Posterior vena cava (tissue), 2 donors: ENCODE measurements at places on chromosomes 2 and 18.

DNA sequence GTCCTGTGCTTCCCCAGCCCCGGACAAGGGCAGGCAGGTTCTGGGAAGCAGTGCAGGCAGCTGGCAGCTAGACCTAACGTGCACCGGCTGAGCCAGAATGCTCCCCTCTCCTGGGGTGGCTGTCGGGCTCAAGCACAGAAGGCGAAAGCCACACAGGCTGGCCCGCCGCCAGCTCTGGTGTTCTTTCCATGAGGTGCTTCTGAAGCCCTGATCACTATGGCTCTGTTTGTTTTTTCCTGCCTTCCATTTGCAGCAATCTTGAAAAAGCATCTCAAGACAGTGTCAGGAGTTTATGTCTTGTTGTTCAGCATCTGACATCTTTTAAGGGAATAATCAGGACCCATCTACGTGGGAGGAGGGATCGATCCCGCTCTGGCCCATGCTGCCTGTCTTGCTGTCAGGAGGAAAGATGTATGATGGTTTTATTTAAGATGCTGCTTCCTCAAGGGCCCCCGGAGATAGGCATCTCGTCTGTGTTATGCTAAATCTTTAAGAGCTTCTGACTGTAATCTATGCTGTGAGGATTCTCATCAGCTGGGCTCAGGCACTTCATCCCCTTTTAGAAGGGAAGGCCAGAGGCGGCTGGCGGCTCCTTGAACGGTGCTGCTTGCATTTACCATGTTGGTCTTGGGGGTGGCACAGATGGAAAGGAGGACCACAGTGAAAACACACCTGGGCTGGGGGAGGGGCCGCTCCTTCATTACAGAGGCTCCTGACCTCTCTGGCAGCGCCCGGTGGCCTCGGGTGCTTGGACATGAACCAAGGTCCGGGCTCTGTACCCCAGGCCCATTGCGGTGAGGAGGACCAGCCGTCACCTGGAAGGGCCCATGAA lies 118.5 kb upstream of the HDAC4 start:
- DNase-seq = peak; percentile 75

- DNase-seq = no peak
Observed at GRCh38 chr2:108165729-108166128, 74.0 kb upstream of the SULT1C3 start.

DNA sequence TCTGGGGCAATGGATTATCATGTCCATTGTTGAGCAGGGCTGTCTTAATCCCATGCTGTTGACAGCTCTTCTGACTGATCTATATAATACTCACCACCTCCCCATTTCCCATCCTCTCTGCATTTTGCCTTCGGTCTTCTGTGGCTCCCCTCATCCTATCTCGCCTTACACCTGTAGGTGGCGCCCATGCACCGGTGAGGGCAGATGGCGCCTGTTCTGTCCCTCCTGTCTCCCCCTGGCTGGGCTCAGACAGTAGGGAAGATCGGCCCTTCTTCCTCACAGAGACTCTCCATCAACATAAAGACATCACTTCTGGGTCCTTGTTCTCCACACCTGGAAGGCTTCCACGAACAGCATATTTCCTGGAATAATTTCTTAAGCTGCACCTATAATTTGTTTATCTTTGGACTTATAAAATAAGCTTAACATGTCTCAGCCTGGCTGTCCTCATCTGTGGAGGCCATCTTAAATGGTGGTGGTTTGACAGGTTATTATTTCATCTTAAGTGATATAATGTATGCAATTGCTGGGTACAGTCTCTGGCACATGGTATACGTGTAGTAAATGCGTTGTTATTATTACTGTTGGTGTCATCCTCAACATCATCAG lies 10.9 kb upstream of the CDH20 start:
- peak; percentile 84 for DNase-seq

GRCh38 chr2:146324951-146325350 lies 1519.9 kb upstream of the ACVR2A start:
- no peak for DNase-seq

DNA sequence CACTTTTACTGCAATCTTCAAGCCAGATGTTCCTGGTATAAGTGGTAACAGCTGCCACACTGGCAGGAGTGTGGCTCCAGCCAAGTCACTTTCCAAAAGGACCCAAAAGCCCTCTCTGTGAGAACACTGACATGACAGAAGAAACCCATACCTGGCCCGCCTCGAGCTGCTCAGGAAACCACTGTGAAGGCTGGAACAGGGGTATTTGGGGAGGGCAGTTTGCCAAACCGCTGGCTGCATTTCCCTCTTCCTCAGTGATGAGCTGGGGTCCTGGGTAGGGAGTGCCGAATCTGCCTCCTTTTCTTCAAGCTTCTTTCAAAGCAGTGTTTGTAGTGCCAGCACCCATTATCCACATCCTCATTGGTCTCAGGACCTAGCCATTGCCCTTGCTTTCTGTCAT lies 10.3 kb upstream of the OSR1 start:
- no peak for DNase-seq

- DNase-seq = no peak
Observed at GRCh38 chr2:182717416-182717815, 1.4 kb downstream of the DNAJC10 start.

DNA sequence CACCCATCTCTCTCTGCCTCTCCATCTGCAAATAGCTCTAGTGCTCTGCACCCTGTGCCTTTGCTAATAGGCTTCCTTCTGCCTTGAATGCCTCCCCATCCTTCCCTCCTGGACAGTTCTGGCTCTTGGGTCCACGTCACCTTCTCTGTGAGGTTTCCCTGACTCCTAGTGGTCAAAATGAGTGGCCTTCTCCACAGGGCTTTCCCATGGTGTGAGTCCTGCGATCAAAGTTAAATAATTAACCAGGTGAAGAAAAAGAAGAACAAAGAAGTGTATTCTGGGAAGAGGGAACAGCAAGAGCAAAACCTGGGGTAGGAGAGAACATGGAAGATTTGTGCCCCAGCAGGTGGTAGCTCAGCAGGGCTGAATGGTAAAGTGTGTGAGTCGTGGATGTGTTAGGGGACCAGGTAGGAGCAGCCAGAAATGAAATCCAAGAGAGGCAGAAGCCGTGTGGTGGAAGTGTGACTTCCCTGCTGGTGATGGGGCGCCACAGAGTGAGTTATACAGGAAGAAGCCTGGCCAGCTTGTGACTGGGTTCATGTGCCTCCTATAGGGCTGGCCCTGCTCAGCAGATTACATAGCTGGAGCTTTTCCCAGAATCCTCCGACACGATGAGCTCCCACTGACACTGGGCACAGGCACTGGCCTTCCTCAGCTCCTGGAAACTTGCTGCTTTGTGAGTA lies 93.8 kb upstream of the LDAH start:
- no peak for DNase-seq

DNA sequence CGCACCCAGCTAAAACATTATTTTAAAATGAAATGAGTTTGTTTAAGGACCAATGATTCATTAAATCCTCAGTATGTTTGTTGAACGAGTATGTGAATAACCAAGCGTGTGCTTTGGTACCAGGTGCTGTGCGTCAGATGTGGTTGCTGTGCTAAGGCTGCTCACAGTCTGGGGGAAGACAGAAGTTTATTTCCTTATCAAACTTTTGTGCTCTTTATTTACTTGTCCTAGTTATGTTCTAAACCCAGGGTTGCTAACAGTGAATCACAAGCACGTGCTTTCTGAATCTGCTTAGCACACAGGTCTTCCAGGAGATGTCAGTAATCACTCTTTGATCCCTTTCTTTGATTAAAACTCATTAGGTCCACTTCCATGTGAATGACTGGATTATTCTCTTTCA lies 37.0 kb downstream of the RAPGEF4 start:
- no peak for DNase-seq

- DNase-seq = no peak
Observed at GRCh38 chr2:36783246-36783645, 86.7 kb downstream of the VIT start.

DNA sequence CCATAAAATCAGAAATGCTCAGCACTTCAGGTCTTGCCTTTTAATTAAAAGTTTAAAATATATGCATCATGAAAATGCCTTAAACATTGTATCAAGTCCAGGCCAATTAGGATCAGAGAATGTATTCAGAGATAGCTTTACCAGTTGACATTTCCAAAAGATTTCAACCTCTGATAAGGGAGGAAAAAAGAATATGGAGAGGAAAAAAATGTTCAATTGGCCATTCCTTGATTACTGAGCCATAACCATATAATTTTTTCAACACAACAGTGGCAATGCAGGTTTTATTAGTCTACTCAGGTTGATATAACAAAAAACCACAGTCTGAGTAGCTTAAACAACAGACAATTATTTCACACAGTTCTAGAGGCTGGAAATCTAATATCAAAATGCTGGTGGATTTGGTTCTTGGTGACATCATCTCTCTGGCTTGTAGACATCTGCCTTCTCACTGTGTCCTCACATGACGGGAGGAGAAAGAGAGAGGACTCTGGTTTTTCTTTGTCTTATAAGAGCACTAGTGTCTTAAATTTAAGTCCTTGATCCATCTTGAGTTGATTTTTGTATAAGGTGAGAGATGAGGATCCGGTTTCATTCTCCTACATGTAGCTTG lies 111.9 kb downstream of the IRS1 start:
- no peak for DNase-seq

DNA sequence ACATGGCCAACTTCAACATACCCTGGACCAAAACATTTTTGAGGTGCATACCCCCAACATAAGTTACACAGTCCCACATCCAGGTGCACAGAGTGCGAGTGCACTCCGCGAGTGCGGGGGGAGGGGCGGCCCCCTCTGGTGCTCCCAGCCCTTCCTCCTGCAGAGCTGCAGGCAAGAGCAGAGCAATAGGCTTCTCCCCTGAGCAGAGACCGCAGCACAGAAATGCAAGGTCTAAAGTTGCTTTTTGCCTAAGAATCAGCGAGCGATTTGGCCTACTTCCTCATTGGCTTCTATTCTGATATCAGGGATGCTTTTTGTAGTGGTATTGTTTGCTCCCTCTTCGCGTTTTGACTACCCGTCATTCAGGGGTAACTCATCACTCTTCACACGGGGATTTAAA lies 40.6 kb downstream of the BOLA3 start:
- DNase-seq = no peak

DNA sequence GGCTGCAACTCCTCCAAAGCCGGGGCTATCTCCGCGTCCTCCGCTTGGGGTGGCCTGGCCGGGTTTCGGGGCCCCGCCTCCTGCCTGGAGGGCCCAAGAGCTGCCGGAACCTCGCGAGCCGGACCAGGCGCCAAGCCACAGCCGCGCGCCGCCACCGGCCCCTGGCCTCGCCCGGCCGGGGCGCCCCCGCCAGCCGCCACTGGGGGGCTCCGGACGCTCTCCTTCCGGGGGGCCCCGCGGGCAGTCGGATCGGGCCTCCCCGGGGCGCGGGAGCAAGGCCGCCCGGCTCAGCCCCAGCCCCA lies 17.4 kb upstream of the HAAO start:
- DNase-seq = peak; percentile 95

DNA sequence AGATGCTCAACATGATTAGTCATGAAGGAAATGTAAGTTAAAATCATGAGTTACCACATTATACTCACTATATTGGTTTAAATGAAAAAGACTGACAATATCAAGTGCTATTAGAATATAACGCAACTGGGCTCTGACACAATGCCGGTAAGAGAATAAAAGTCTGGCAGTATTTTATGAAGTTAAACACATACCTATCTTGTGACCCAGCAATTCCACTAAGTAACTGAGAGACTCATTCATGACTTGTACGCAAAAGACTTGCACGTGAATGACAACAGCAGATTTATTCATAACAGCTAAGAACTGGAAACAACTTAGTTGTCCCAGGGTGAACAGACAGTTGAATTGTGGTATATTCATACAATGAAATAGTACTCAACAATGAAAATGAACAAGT lies 342.1 kb downstream of the SLC4A3 start:
- DNase-seq = no peak

DNA sequence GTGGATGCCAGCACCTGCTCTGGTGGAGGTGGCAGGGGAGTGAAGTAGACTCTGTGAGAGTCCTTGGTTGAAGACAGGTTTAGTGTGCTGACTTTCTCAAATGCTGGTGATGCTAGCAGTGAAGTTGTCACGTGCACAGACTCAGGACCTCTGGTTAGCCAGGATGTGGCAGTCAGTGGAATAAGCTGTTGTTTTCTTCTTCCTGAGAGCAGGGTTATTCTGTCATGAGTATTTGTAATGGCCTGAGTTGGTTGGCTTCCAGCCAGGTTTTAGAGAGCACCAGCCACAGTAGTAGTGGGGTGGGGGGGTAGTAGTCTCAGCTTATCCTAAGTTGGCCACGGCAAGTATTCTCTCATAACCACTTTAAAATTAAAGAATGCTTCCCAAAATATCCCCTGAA lies 238.5 kb upstream of the FBXO11 start:
- DNase-seq = no peak
